Activated T-helper 1 cell treated with anti-CD3 and anti-CD28 coated beads, Interleukin-12 subunit alpha, Interleukin-12 subunit beta, Interleukin-2, Interleukin-4 antibody, amounts not matched to agents 30 ng/mL and 10 ng/mL and 1 ng/mL, durations not matched to agents 14 hours and 24 hours and 36 hours (primary cell): ENCODE measurements at places on chromosomes 5 and 9.

DNA sequence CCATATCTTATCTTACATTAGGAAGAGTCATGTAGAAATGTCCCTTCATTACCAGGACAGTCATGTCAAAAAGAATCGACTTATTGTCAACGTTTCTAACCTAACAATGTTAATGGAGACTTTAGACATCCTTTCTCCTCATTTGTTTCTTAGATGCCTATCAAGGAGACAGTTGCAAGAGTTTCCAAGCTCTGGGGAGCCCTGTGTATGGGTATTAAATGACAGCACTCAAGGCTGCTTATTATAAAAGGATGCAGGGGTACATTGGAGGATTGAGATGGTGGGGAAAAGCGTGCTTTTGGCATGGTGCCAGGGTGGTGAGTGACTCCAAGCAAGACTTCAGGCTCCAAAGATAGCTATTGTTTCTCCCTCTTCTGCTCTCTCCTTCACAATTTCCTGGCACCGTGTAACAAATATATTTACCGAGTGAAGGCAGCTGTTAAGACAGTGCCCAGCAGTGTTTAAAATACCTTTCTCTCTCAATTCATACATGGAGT lies 461.3 kb upstream of the CLINT1 start:
- H3K27me3 ChIP-seq, result peaks cover 5% of the 10 kb centered on the region
- H3K27ac ChIP-seq, result no peak overlapping the region
- H3K4me3 ChIP-seq, result no peak overlapping the region
- H3K4me1 ChIP-seq, result no peaks in the 10 kb centered on the region

GRCh38 chr5:1840741-1841521 lies 39.7 kb downstream of the NDUFS6 start:
- no peak overlapping the region for H3K4me3 ChIP-seq
- no peaks in the 10 kb centered on the region for H3K4me1 ChIP-seq
- no peak overlapping the region for H3K27ac ChIP-seq
- H3K36me3 ChIP-seq, result no peaks in the 10 kb centered on the region
- DNase-seq, result no peak
- H3K27me3 ChIP-seq, result no peaks in the 10 kb centered on the region

GRCh38 chr9:133182151-133182550 lies 18.4 kb upstream of the GBGT1 start:
- peaks cover 44% of the 10 kb centered on the region for H3K27me3 ChIP-seq
- peaks cover 27% of the 10 kb centered on the region for H3K4me1 ChIP-seq
- DNase-seq, result no peak
- no peaks in the 10 kb centered on the region for H3K36me3 ChIP-seq

DNA sequence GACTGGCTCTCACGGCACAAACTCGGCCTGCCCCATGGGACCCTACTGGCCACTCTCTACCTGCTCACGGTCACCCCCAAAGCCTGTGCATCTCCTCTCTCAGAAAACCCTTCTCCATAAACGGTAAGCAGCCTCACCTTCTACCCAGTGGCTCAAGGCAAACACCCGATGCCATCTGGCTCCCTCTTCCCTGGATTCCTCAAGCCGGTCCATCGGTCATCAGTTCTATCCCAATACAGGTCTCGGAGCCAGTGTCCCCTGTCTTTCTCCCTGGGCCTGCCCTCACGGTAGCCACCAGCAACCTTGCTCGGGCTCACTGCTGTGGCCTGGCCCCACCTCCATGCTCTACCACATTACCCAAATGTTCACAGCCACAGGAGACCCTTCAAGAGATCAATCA lies 134.1 kb downstream of the ROR2 start:
- no peak overlapping the region for H3K4me3 ChIP-seq
- peaks cover 4% of the 10 kb centered on the region for H3K27me3 ChIP-seq
- no peak overlapping the region for H3K27ac ChIP-seq
- H3K4me1 ChIP-seq, result no peaks in the 10 kb centered on the region
- H3K36me3 ChIP-seq, result no peaks in the 10 kb centered on the region

GRCh38 chr5:34062419-34062818 lies 19.4 kb upstream of the C1QTNF3 start:
- no peak overlapping the region for H3K4me3 ChIP-seq
- no peaks in the 10 kb centered on the region for H3K27me3 ChIP-seq
- DNase-seq, result no peak
- H3K27ac ChIP-seq, result no peak overlapping the region
- peaks cover 2% of the 10 kb centered on the region for H3K36me3 ChIP-seq

GRCh38 chr5:6719896-6720560 lies 6.8 kb downstream of the TENT4A start:
- H3K36me3 ChIP-seq, result peaks cover 25% of the 10 kb centered on the region
- H3K27ac ChIP-seq, result no peak overlapping the region
- no peak for DNase-seq
- H3K27me3 ChIP-seq, result no peaks in the 10 kb centered on the region
- H3K4me1 ChIP-seq, result peaks cover 94% of the 10 kb centered on the region

DNA sequence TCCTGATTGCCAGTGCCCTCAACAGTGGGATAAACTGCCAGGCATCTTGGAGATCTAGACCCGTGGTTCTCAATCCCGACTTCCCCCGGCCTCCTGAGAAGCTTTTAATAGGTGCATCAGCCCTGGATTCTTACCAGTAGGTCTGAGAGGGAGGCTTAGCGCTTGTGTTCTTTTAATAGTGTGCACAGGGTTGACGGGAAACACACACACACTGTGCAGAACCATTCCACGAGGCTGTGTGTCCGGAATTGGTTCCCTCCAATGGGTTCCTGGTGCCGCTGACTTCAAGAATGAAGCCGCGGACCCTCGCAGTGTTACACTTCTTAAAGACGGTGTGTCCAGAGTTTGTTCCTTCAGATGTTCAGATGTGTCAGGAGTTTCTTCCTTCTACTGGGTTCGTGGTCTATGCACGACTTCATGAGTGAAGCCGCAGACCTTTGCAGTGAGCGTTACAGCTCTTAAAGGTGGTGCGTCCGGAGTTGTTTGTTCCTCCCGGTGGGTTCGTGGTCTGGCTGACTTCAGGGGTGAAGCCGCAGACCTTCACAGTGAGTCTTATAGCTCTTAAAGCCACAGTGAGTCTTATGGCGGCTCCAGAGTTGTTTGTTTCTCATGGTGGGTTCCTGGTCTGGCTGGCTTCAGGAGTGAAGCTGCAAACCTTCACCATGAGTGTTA lies 46.6 kb upstream of the PRSS3 start:
- H3K27ac ChIP-seq, result no peak overlapping the region
- peak overlapping the region; percentile 59 for H3K4me3 ChIP-seq
- peaks cover 13% of the 10 kb centered on the region for H3K4me1 ChIP-seq
- DNase-seq, result peak; percentile 12
- peaks cover 57% of the 10 kb centered on the region for H3K27me3 ChIP-seq

GRCh38 chr9:71756753-71757152 lies 11.6 kb downstream of the CEMIP2 start:
- no peak for DNase-seq
- H3K4me1 ChIP-seq, result peaks cover 49% of the 10 kb centered on the region
- no peak overlapping the region for H3K4me3 ChIP-seq
- H3K27me3 ChIP-seq, result no peaks in the 10 kb centered on the region
- peaks cover 15% of the 10 kb centered on the region for H3K36me3 ChIP-seq
- H3K27ac ChIP-seq, result no peak overlapping the region
